ENCODE measurements at places on chromosomes 4 and X. TPM values are rescaled to one million over a fixed set of nuclear protein-coding genes. Genes with fewer than 3 reads are reported as not detected.

- DNase-seq: no peak
These were observed 75.3 kb upstream of the RAPGEF2 start for GRCh38 chr4:159027535-159027934.

GRCh38 chrX:15349046-15349445 lies 13.7 kb upstream of the PIGA start:
- no peak for DNase-seq

GRCh38 chr4:186449954-186450353 lies 105.4 kb downstream of the MTNR1A start:
- DNase-seq: no peak

The FREM3 gene
- not detected for total RNA-seq

DNA sequence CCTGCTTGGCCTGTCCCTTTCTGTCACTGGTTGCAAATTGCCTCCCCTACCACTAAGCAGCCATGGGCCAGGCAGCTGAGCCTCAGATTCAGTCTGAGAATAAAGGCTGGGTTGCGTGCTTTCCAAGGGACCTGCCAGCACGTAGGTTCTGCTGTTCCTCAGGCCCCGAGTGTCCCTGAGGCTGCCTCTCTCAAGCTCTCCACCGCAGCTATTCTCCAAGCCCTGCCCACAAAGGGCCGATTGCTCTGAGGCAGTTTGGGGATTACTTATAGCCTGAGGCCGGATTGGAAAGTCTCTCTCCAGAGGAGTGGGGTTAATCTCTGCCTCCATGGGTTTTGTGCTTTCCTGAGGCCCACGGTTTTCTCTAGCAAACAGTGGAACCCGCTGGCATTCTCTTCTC lies 590.7 kb downstream of the BCOR start:
- no peak for DNase-seq

DNA sequence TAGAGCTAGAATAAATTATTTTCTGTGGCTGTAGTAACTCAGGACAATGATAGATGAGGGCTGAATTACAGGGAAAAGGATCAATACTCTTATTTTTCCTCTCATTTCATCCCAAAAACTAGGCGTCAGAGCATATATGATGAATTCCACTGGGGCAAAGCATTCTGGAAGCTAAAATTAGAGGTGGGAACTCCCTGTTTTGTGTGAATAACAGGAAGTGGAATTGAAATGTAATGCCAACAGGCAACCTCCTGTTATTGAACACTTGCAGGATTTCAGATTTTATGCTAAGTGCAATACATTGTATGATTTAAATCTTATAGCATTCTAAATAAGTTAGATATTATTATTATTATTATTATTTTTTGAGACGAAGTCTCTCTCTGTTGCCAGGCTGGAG lies 20.9 kb downstream of the HSD17B11 start:
- no peak for DNase-seq

- DNase-seq: no peak
These were observed 36.4 kb upstream of the FRAS1 start for GRCh38 chr4:78020677-78021076.

The NPY5R gene
- total RNA-seq: not detected

DNA sequence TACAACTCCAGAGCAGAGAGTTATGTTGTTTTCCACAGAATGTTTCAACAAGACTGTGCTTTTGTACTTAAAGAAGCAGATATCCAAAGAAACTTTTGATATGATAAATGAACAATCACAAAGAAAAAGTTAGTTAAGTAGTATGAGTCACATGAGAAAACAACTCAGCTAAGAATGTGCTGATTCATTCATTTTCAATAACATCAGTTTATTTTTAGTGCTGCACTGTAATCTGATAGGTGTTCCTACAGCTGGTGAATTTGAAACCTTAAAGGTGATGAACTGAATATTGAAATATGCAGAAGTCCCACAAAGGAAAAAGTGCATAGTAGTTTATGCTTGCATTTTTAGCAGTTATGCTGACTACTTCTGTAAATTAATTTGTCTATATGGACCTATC lies 180.3 kb upstream of the TENM3 start:
- no peak for DNase-seq

The VCX3A gene
- not detected for total RNA-seq

DNA sequence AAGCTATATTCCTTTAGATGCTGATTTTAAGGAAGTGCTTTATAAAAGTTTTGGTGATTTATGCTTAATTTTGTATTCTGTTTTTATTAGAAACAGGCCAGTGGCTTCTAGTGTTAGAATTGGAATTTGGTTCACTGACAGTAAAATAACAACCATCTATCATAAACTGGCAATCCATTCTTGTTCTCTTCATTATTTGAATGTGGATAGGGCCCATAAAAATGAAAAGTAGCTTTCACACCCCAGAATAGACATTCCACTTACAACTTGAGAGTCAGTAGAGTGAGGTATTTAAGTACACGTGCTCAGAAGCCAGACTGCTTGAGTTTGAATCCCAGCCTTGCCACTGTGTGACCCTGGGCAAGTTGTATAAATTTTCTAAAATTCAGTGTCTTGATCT lies 232.4 kb upstream of the CTSO start:
- no peak for DNase-seq

GRCh38 chrX:12021698-12022097 lies 116.6 kb upstream of the FRMPD4 start:
- no peak for DNase-seq

DNA sequence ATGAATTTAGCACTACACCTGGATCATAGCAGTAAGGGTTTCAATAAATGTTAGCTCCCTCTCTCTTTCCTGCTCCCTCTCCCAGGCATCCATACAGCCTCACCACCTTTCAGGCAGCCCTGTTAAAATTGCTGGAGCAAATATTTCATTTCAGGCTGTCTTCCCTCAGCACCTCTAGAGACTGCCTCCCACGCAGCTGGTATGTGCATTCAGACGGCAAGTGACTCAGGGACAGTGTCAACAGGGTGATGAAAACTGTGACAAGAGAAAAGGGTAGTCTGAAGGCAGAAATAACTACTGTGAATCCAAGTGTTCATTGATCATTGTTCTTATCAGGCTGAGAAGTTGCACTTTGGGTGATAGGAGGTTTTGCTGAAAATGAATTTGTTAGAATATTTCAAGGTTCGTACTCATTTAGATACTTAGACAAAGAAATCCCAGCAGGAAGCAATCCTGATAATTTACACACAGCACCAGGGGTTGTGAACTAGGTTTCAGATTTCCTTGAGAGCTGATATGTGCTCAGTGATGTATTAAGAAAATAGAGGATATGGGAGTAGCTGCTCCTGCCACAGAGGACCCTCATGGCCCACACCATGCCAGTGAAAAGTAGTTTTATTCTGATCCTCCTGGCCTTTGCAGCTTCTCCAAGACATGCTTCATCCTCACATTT lies 424.2 kb downstream of the FGF13 start:
- no peak for DNase-seq

The SHISA3 gene
- total RNA-seq: 0.14 TPM

DNA sequence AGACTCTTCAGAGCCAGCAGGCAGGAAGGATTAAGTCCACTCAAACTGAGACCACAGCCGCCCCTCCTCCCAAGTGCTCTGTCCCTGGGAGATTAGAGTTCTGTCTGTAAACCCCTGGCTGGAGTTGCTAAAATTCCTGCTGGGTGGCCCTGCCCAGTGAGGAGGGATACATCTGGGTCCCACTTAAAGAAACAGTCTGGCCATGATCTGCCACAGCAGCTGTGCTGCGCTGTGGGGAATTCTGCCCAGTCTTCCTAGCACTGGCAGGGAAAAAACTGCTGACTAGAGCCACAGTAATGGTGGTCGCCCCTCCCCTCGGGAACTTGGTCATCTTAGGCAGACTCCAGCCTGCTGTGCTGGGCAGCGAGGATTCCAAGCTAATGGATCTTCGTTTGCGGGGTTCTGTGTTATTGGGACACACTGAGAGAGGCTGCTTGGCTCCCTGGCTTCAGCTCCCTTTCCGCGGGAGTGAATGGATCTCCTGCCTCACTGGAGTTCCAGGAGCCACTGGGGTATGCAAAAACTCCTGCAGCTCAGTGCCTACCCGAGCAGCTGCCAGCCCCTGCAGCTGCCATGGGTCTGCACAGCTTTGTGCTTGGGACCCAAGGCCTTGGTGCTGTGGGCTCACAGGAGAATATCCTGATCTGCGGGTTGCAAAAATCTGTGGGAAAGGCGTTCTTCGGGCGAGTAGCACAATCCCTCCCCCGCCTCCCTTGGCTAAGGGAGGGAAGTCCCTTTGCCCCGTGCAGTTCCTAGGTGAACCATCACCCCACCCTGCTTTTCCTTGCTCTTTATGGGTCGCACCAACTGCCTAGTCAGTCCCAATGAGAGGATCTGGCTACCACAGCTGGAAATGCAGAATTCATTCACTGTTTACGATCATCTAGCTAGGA lies 15.7 kb downstream of the ZXDB start:
- no peak for DNase-seq

The HHIP gene
- not detected for total RNA-seq

The CRLF2 gene
- total RNA-seq: 2.3 TPM

DNA sequence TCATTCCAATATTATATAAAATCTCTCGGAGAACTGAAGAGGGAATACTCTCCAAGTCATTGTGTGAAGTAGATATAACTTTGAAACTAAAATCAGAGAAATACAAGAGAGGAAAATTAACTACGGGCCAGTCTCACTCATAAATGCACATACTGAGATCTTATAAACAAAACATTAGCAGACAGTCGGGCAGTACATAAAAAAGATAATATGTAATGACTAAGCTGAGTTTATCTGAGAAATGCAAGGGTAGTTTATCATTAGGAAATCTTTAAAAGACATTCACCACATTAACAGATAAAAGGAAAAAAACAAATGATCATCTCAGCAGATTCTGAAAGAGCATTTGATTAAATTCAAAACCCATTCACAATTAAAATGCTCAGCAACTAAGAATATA lies 116.7 kb downstream of the NYX start:
- DNase-seq: no peak

- no peak for DNase-seq
These were observed 20.6 kb downstream of the ZDHHC9 start for GRCh38 chrX:129823115-129823514.
